ENCODE measurements at places on chromosomes 4 and X.

GRCh38 chr4:29066861-29067260 lies 1653.3 kb upstream of the PCDH7 start:
- no peak for DNase-seq

DNA sequence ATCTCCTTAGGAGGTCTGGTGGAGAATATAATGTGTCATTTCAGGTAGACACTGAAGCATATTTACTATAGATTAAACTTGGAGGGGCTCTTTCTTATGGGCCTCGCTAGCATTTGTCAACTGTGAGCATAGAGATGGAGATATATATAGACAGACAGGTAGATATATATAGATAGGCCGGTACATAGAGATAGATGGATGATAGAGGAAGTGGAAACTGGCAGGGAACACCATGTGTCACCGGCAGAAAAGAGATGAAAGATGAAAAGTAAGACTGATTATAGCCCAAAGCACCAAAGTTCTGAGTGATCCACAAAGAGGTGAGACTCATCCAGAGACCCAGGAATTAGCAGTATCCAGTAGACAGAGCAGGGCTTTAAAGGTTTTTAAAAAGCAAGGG lies 268.1 kb downstream of the FBXW7 start:
- no peak for DNase-seq

DNA sequence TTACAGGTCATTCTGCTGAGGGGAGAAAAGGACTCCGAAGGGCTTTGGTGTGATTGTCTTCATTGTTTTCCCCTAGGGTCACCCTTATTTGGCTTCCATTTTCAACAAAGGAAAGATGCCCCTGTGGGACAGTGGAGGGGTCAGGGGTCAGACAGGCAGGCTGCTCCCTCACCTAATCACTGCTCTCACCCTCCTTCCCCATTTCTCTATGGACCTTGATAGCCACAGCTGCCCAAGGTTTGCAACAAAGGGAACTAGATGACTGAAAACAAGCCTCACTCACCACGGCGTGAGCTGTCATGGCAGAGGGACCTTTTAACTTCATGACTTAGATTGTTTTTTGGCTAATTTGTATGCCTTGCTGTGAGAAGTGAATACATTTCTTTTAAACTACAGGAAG lies 40.7 kb downstream of the C4orf51 start:
- no peak for DNase-seq

DNA sequence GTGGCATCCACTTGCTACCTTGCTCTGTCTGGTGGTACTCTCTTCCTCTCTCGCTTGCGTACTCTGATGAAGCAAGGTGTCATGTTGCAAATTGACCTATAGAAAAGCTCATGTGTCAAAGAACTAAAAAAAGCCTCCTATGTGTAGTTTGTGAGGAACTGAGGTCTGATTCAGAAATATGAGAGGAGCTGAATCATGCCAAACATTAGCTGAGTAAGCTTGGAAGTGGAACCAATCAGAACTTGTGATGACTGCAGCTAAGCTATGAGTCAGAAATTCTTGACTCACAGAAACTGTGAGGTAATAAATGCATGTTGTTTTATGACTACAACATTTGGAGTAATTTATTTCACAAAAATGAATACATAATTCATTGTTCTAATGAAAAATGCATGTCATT lies 2138.8 kb downstream of the PCDH7 start:
- DNase-seq: no peak

DNA sequence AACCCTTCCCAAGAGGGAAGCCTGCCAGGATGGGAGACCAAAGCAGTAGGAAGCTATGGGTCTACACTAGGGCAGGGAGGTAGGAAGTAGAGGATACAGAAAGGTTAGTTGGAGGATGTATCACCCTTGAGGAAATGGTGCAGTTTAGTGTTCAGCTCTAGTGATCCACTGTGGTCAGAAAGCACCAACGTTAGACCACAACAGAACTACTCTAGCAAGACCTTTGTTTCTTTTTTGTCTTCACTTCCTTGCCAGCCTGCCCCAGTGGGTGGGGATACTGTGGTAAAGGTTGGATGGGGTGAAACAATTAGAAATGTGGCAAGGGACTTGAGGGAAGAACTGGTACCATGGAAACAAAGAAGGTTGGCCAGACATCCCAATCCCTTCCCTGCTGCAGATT lies 83.3 kb downstream of the DDIT4L start:
- DNase-seq: no peak

- no peak for DNase-seq
Observed at GRCh38 chr4:23766344-23766743, 123.5 kb downstream of the PPARGC1A start.

GRCh38 chr4:110787707-110788106 lies 164.8 kb upstream of the PITX2 start:
- DNase-seq: no peak

DNA sequence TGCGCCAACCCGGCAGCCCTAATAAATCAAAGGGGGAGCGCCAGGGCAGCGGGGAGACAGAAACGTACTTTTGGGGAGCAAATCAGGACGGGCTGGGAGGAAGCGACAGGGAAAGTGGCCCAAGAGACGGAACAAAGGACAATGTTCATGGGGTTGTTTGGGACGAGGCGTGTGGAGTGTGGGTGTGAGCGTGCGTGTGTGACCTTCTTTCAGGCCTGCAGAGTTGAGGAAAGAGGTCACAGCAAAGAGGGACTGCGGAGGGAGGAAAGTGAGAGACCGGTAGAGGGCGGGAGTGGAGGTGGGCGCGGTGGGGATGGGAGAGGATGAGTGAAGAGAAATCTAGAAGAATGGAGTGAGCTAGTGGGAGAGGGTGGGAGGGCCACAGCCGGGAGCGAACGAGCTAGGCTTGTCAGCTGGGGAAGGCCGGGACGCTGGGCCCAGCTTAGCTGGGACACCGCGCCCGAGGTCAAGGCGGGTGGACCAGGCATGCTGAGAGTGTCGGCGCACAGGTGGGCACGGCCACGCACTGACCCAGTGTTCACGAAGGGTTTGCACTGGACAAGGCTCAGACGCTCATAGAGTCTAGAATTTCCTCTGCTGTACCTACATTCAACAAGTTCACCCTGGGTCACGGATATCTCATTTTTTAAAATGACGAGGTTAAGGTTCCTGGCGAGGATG lies 14.7 kb upstream of the PITX2 start:
- DNase-seq: no peak

GRCh38 chr4:152590179-152591031 lies 54.5 kb upstream of the FBXW7 start:
- no peak for DNase-seq

- DNase-seq: peak; percentile 12
Observed at GRCh38 chr4:142846108-142846728, at the start of gene INPP4B. INPP4B (minus strand) TSS chr4:142846301.

- no peak for DNase-seq
Observed at GRCh38 chr4:148061795-148062194, 329.9 kb downstream of the ARHGAP10 start.

- no peak for DNase-seq
Observed at GRCh38 chr4:35250761-35251160, 993.6 kb downstream of the ARAP2 start.

- no peak for DNase-seq
Observed at GRCh38 chr4:117422297-117422696, 336.9 kb upstream of the TRAM1L1 start.

GRCh38 chr4:19375136-19375804 lies 876.4 kb upstream of the SLIT2 start:
- no peak for DNase-seq

DNA sequence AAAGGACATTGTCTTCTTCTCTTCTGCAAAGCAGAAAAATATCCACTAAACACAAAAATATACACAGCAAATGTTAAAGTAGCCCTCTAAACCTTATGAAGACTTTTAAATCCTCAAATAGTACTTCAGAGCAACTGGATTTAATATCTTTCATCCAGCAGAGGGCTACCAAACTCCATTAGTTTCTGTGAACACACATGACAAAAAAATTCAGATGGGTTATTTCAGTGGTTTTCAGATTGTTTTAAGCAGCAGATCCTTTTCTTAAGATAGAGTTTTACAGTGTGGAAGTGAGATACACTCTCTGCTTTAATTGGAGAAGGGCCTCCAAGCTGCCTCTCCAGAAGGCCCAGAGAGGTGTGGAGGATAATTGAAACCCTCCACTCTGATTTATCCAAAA lies 56.7 kb downstream of the ANK2 start:
- DNase-seq: no peak

DNA sequence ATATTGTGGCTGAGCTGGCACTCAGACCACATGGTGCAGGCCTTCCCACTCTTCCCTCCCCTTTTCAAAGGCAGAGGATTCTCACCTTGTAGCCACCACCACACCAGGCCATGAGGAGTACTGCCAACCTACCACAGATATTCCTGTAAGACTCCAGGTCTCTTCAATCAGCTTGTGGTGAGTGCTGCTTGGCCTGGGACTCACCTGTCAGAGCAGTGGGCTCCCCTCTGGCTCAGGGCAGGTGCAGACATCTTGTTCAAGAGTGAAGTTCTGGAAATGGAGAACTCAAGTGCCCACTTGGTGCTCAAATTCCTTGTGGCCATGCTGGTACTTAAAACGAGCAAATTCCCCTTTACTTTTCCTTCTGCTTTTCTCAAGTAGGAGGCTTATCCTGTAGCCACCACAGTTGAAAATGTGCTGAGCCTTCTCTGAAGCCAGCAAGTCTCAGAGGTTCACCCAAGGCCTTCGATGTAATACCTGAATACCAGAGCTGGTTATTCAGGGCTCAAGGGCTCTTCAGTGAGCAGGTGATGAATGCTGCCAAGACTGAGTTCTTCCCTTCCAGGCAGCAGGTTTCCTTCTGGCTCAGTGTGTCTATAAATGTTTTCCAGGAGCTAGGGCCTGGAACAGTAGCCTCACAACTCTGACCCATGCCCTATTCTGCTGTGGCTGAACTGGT lies 212.9 kb downstream of the TEX13C start:
- DNase-seq: no peak

GRCh38 chr4:25524663-25525062 lies 131.0 kb upstream of the SLC34A2 start:
- DNase-seq: no peak

DNA sequence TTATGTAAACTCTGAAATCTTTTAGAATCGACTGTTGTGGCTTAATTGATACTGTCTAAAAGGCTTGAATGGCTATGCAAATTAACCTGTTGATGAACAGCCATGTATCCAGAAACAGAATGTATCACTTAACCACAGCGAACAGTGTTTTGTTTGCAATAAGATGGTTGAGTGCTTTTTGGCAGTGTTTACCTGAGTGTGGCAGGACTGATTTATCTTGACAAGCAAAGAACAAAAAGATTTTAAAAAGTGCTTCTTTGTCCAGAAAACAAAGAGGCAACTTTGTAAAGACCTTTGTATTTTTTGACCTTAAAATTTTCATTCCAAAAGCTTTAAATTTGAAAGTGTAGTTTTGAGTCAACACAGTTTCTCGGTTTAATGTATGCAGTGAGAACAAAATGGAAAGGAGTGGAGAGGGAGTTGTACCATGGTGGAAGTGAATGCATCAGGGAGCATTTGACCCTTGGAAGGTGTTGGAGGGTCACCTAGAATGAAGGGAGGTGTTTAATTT lies 18.0 kb downstream of the ARHGAP10 start:
- DNase-seq: no peak

DNA sequence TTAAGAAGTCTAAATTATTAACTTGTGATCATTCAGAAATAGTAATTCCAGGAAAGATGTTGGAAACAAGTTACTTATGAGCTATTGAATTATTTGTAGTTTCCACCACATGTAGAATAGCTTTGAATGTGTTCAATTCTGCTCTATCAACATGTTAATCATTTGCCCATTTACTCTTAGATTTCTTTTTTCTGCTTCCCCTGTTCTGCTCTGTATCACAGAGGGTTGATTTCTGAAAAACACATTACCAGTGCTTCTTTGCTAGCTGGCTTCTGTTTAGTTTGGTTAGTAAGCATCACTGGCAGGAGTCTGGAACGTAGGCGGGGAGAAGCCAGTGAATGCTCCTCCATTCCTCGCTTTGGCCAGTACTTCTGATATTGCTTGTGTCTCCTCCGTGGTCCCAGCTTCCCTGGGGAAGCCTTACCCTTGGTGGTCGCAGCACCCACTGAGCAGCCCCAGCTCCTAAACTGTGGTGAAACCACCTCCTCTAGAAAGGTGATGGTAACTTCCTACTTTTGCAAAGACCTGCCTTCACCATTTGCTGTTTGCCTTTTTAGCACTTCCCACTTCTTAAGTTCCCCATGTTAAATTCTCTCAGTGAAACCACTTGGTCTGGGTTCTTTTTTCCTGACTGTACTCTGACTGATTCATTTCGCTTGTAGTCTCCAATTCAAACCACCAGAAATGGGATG lies 40.3 kb upstream of the GALNT7 start:
- no peak for DNase-seq

DNA sequence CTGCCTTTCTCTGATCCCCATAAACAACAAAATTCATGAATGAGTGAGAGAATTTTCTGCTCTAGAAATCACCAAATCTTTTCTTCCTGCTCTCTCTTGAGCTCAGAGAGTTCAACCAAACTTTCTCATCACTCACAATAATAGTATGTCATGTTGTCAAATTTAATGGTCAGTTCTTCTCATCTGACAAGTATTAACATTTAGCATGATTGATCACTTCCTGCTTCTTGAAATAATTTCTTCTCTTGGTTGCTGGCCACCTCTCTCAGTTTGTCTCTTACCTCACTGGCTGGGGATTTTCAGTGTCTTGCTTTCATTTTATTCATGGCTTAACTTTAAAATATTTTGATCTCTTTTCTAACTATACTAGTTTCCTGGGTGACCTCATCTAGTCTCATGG lies 25.5 kb upstream of the FGF5 start:
- DNase-seq: no peak
